Activated naive CD4-positive, alpha-beta T cell treated with anti-CD3 and anti-CD28 coated beads, Interleukin-2, amount 50 U/mL, for 72 hours (primary cell): ENCODE measurements at places on chromosomes 3 and 15.

DNA sequence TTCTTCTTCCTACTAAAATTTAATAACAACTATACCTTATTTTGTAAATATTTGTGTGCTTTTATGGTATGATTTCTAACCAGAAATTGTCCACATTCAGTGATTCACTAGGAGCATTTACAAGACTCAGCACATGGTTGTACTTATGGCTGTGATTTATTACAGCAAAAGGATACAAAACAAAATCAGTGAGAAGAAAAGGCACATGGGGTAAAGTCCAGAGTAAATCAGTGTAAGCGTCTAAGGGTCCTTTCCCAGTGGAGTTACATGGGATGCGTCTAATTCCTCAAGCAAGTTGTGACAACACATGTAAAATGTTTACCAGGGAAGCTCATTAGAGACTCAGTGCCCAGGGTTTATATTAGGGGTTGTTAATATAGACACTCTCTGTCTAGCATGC lies 31.1 kb downstream of the RNF13 start:
- no peak for DNase-seq

DNA sequence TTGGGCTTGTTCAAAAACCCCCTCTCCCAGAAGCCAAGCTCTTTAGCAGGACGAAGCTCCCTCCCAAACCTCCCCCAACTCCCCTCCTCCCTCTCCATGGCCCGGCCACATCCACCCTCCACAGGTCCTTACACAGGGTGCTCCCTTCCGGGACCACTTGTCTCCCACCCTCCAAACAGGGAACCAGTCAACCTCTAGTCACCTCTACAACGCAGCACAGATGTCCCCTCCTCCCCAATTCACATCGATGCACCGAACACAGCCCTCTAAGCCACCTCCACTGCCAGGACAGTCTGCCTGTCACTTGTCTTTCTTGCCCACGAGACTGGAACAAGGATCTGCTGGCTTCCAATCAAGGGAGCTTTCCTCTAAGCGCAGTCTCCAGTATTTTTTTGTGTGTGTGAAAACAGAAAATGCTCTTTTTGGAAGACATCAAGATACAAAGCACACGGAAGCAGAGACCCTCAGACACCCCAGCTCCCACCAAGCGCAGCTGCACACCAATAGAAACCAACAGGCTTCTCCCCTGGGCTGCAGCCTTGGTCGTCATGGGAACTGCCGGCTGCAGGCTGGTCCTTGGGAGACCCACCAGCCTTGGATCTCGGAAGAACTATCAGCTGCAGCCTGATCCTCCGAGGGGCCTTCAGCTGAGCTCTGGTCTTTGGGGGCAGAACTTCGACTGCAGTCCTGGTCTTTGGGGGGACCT lies 26.5 kb downstream of the IQSEC1 start:
- DNase-seq: no peak

DNA sequence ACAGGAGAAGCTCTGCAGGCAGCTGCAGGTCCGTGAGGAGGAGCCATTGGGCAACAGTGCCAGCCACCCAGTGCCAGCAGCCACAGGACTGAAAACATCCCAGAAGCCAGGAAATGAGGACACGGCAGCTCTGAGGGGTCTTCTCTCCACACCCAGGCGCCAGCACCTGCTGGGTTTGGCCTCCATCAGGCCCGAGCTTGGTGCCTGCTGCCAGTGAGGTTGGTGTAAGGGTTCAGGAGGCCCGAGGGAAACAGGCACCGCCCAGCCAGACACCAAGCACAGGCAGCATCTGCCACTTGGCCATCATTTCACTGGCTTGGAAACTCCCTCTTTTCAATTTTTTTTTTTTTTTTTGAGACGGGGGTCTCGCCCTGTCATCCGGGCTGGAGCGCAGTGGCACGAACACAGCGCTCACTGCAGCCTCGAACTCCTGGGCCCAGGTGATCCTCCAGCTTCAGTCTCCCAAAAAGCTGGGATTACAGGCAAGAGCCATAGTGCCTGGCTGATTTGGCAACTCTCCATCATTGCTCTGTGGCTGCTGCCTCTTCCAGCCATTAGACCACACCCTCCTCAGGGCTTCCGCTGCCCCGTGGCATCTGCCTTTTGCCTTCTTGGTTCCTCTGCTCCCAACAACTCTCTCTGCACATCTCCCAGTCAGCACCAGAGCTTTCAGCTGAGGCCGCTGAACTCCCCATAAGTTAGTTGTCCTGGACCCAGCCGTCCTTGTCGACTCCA lies 1.5 kb upstream of the ITIH3 start:
- no peak for DNase-seq

DNA sequence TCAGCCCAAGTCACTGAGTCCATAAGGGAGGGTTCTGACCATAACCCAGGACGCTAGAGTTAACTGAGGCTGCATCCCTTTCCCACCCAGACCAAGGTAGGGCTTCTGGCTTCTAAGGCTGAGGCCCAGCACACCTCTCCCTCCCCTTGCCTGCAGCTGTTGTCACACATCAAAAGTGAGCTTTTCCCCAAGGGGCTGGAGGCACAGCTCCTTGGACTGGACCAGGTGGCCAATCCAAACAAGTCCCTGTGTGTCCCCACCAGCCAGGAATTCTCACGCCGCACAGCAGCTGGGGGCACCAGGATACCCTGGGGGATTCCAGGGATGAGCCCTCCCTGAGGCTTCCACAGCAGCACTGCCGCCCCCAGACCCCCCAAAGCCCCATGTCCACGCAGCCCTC lies 22.3 kb upstream of the ISLR2 start:
- DNase-seq: no peak

- DNase-seq: no peak
Measured at GRCh38 chr15:43541785-43542184, 24.4 kb downstream of the MAP1A start.

GRCh38 chr15:88887068-88887580 lies 8.2 kb downstream of the HAPLN3 start:
- DNase-seq: no peak

DNA sequence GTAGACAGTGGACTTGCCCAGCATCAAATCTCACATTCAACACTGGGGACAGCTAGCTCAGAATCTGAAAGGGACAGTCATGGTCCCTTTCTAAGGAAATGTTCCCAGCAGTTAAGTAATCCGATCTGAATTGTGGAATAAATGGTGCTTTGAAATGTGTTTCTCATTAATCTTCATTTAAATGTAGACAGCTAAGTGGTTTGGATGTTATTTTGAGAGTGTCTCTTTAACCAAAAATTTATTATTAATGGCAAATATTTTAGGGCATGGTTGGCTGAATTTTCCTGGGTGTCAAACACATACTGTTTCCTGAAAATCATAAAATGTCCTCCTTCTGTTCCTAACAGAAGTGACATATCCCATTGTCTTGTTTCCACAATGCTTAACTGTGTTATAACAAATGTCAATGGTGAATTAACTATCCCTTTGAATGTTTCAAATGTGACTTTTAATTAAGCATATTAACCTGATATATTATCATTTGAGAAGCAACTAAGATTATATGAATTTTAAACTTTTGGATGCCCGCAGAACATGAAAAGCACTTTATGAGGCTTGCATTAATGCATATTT lies 210.8 kb downstream of the CHST2 start:
- no peak for DNase-seq

- DNase-seq: peak; percentile 64
Measured at GRCh38 chr15:67794832-67795574, 30.3 kb upstream of the SKOR1 start.

- DNase-seq: no peak
Measured at GRCh38 chr3:128882719-128883118, 3.3 kb downstream of the ACAD9 start.

DNA sequence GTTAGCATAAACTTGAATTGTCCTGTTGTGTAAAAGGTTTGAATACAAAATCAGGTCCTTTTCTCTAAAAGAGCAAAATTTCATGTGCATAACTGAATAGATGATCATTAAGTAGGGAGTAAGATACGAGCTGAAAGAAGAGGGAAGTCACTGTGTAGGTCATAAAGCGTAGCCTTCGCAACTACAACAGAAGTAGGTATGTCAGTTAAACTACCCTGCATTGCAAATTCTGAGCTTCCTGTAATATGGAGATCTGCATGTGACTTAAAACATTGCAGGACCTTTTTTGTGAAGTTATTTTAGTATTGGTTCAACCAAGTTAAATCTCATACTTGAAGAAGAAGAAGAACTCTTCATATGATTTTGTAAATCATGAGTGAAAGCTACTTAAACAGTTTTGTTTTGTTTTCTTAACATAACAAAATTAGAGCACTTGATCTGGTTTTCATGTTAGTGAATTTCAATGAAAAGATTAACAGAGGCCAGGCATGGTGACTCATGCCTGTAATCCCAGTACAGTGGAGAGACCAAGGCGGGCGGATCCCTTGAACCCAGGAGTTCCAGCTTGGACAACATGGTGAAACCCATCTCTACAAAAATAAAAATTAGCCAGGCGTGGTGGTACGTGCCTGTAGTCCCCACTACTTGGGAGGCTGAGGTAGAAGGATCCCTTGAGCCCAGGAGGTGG lies 26.4 kb downstream of the ARMC8 start:
- no peak for DNase-seq

DNA sequence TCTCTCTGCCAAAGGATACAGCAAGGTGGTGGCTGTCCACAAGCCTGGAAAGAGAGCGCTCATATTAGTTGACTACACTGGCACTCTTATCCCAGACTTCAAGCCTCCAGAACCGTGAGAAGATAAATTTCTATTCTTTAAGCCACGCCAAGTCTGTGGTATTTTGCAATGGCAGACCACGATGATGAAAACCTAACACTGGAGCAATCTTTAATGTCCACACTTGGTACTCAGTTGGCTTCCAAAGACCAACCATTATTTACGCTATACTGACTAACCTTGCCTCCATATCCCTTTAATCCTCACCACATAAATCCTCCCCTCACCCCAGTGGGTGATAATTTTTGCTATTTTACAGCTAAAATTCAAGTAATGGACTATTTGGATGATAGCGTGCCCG lies 16.9 kb upstream of the LACTB start:
- DNase-seq: no peak

GRCh38 chr3:58023531-58023930 lies 15.3 kb downstream of the FLNB start:
- DNase-seq: no peak

GRCh38 chr3:173395073-173395411 lies 2.5 kb upstream of the NLGN1 start:
- DNase-seq: no peak

DNA sequence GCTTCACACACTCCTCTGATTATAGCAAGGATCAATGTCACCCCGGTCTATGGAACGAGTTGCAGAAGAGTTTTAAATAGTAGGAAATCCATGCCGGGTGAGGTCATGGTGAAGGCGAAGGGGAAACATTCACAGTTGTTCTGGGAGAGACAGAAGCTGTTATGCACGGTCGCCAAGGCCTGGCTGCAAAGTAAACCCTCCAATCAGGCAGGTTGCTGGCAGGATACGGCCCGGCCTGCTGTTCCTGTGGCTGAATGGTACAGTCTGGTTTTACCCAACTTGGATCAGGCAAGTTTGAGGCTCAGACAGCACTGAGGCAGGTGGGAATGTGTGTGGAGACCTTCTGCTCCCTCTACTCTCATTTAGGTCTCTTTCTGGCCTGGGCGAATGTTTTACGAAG lies 45.3 kb upstream of the ATP2B2 start:
- no peak for DNase-seq

- DNase-seq: no peak
Measured at GRCh38 chr15:101213570-101213969, 38.3 kb downstream of the CHSY1 start.

GRCh38 chr15:71111181-71111565 lies 4.1 kb upstream of the THSD4 start:
- DNase-seq: no peak

DNA sequence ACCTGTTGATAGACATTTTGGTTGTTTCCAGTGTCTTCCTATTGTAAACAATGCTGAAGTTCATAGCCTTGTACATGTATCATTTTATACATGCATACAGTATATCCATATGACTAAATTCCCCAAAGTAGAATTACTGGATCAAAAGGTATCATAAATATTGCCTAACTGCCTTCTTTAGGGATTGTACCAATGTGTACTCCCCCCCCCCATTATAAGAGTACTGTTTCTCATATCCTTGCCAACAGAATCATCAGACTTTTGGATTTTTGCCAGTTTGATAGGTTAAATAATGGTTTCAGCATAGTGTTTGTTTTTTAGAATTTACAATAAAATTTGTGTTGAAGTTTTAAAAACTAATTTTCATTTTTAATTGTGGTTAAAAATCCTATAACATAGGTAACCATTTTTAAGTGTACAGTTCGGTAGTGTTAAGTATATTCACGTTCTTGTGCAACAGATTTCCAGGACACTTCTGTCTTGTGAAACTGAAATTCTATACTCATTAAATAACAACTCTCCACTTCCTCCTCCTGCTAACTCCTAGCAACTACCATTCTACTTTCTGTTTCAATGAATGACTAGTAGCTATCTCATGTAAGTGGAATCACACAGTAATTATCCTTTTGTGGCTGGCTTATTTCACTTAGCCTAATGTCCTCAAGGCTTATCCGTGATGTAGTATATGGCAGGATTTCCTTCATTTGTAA lies 30.8 kb upstream of the MAP3K13 start:
- no peak for DNase-seq

GRCh38 chr3:118269537-118270125 lies 765.0 kb downstream of the IGSF11 start:
- no peak for DNase-seq

DNA sequence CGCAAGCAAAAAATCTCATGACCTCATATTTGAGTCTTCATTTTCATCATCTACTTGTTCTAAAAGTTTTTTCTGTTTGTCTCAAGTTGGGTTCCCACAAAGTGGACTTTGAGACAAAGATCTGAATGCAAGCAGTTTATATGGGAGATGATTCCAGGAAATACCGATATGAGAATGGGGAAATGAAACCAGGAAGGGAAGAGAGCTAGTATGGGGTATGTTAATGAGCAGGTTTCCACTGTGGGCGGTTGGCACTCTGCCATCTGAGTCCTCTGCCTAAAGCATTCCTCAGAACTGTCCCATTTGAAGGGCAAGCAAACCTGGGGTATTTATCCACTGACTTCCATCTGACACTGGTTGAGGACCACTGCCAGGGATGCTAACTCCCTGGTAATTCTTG lies 8.8 kb downstream of the ADPRH start:
- no peak for DNase-seq

GRCh38 chr3:29268651-29269050 lies 12.2 kb upstream of the RBMS3 start:
- DNase-seq: no peak

DNA sequence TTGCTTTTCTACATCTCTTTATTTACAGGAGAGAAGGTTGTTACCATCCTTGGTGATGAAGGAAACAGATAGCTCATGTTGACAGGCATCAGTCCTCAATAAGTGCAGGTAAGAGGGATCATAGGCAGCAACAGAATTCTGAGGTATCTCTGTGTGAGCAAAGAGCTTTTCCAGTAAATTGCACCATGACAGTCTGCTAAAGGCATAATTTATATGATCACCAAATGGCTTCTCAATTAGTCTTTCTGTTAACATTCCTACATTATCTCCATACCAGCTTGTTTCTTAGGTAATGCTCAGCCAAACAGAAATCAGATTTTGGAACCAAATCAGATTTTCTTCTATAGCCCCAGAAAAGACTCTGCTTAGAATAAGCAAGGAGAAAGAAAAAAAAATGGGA lies 3.6 kb upstream of the ARHGAP31 start:
- no peak for DNase-seq
